ENCODE measurements at places on chromosomes 3 and 15. TPM values are rescaled to one million over a fixed set of nuclear protein-coding genes. Genes with fewer than 3 reads are reported as not detected.

GRCh38 chr3:63654211-63654610 lies 1.7 kb downstream of the SNTN start:
- no peak for DNase-seq

- DNase-seq: no peak
These were observed 535.6 kb upstream of the ALCAM start for GRCh38 chr3:104831071-104831470.

Gene GOLGA8T
- 0.35 TPM for polyA plus RNA-seq

Gene ISG20
- polyA plus RNA-seq: 1.2 TPM

GRCh38 chr3:185680231-185680630 lies 94.1 kb downstream of the SENP2 start:
- no peak for DNase-seq

Gene ADAMTS9
- polyA plus RNA-seq: 174 TPM

- DNase-seq: no peak
These were observed 6.1 kb downstream of the TBC1D21 start for GRCh38 chr15:73879426-73879825.

Gene POPDC2
- 7.7 TPM for polyA plus RNA-seq

DNA sequence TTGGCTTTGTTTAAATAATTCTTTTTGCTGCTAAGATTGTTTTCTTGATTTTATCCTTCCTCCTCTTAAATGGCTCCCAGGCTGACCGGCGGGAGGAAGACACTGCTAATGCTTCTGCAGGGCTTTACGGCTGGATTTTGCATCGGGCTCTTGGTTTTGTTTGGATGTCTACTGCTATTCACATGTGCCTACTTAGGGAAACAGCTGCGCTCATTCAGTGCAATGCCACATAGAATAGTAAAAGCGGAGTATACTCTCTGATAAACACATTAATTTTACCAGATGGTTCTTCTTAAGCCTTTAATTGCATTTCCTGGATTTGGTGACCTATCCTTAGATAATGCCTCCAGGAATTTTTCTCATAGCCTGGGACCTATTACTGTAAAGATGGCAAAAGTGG lies 146.6 kb downstream of the THSD4 start:
- no peak for DNase-seq

Gene COL6A5
- polyA plus RNA-seq: 0.07 TPM

- DNase-seq: no peak
These were observed 19.3 kb downstream of the SFMBT1 start for GRCh38 chr3:53026382-53027162.

DNA sequence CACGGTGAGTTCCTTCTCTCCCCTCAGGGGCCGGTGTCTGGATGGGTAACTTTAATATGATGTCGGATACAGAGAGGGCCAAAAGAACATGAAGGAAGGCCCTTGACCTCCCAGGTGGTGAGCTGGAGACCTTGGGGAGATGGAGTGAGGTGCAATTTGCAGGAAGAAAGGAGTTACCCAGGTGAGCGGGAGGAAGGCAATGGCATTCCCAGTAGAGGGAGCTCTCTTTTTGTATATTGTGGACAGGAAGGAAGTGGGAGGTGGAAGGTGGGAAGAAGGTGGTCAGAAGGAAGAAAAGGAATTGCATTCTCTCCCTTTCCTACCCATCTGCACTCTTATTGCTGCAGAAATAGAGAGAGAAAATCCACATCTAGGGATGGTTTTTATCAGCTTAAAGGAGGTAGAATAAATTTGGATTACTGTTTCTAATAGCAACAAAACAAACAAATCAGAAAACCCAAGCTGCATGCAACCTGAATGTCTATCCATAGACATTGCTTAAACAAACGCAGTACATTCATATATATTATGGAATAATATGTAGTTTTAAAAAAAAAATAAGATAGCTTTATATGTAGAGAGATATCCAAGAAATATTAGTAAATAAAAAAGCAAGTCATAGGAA lies 169.0 kb upstream of the TSC22D2 start:
- no peak for DNase-seq

GRCh38 chr3:163362151-163362550 lies 1716.1 kb downstream of the SI start:
- DNase-seq: no peak

DNA sequence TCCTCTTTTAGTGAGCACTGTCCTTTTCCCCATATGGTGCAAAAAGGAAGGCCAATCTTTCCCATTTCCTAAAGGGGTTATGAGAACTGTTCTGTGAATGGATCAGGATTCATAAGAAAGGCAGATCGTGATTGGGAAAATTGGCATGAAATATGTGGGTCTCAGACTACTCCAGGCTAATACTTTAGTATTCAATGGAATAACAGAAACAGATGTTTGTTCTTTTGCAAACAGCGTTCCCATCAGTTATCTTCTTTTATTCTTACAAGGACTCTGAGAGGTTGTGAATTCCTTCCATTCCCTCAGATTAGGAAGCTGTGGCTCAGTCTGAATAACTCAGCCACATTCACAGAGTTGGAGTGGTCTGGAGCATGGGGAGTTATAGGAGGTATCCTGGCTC lies 51.3 kb upstream of the MTMR10 start:
- no peak for DNase-seq

- no peak for DNase-seq
These were observed 17.1 kb downstream of the PAK2 start for GRCh38 chr3:196756732-196757131.

- no peak for DNase-seq
These were observed 12.6 kb downstream of the FAM107A start for GRCh38 chr3:58564456-58565160.

DNA sequence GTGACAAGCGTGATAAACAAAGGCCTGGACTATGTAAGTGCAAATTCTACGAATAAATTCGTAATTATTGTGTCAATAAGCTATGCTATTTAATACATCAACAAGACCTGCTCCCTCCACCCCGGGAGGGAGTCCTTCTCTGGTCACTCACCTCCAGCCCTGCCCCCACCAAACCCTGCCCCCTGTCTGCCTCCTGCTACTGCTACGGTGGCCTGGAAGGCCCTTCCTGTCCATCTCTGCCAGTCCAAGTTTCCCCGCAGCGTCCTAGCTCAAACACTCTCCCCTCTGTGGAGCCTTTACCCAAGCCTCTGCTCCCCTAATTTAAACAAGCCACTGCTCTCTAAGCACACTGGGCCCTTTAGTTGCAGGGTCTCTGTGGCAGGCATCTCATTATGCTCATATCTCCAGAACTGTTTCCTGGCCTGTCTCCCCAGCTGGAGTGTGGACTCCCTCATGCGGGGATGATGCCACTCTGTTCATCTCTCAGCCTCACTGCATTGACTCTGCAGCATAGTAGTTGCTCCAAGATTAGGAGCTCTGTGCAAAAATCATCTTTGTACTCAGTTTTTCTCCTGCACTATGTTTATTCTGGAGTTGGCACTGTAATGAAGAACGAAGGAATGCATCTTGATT lies 241.2 kb downstream of the NTRK3 start:
- no peak for DNase-seq

DNA sequence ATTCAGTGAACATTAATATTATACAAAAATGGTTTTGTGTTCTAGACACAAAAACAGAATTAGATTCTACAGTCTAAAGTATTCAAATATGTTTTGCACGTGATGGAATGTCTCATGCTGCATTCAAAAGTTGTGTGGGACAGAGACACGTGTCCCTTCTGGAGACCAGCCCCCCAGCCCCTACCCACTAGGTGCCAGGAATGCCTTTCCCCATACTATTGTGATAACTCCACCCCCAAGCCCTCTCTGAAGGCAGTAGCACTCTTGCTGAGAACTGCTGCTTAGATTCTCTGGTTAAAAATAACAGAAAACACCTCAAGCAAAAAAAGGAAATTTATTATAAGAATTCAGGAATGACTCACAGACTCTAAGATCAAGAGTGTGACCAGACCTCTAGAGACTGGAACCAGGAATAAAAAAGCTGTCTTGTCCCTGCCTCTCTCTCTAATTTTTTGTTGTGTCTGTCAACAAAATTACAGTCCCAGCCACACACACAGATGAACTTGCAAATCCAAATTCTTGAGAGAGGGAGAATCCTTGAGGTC lies 57.7 kb downstream of the PXYLP1 start:
- DNase-seq: no peak

GRCh38 chr3:108292450-108292849 lies 3.9 kb upstream of the HHLA2 start:
- DNase-seq: no peak

Gene DCUN1D1
- polyA plus RNA-seq: 62.2 TPM

DNA sequence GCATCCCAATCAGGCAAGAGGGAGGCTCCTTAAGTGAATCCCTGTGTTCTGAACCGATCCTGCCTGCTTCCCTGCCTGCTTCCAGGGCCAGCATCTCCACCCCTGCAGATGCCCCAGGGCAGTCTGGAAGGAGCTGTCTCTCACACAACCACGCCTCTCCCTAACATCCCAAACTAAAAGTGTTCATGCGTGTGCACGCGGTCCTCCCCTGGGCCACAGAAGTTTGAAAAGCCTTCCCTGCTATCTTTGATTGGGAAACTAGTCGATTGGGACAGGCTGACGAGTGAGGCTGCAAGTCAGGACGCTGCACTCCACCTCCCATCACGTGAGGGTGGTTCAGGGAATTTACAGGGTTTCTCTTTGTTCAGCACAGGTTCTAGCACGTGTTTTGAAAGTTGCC lies 340.9 kb upstream of the ICE2 start:
- no peak for DNase-seq

DNA sequence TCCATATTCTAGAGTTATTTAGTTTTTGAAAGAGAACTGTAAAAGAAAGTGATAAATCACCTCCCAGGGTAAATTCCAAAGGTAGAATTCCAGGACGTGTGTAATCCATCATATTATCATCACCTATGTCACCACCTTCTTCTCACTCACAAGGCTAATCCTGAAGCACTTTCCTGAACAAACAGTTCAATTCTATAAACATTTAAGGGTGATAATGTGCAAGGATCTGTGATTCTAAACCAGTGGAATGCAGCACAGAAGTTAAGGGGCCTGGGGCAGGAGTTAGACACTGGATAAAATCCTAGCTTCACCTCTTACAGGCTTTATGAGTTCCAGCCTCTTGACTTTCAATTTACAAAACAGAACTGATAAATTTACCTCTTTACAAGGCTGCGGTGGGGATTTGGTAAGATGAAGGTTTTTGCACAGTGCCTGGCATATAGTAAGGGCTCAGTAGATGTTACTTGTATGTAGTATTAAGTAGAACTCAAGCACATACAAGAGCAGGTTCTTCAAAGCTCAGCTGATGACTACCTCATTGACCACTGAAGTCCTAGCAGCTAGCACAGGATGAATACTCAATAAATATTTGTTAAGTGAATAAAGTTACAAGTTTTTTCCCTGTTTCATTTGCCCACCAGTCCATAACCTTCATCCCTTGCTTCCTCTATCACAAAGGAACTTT lies 47.3 kb upstream of the CCDC80 start:
- DNase-seq: no peak

DNA sequence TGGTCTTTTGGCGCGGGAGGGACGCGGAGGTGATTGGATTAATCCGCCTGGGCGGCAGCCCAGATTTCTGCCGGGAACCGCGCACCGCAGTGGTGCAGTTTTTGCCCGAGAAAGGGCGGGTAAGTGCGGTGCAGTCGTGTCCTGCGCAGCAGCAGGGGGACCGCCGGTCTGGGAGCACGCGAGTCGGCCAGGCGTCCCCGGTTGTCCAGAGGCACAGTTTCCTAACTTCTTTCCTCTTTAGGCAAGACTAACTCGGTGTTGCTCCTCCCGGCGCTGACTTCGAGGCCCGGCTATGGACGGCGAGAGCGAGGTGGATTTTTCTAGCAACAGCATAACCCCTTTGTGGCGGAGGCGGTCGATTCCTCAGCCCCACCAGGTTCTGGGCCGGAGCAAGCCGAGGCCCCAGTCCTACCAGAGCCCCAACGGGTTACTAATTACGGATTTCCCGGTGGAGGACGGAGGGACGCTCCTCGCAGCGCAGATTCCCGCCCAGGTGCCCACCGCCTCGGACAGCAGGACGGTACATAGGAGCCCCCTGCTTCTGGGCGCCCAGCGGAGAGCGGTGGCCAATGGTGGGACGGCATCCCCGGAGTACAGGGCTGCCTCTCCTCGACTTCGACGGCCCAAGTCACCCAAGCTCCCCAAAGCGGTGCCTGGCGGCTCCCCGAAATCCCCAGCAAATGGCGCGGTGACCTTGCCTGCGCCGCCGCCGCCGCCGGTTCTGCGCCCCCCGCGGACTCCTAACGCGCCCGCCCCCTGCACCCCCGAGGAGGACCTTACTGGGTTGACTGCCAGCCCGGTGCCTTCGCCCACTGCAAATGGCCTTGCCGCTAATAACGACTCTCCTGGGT lies 736 bp downstream of the ARHGEF26 start:
- DNase-seq: no peak

GRCh38 chr15:64845831-64846595 lies 4.3 kb downstream of the PLEKHO2 start:
- no peak for DNase-seq

Gene SCAANT1
- 1.0 TPM for polyA plus RNA-seq

DNA sequence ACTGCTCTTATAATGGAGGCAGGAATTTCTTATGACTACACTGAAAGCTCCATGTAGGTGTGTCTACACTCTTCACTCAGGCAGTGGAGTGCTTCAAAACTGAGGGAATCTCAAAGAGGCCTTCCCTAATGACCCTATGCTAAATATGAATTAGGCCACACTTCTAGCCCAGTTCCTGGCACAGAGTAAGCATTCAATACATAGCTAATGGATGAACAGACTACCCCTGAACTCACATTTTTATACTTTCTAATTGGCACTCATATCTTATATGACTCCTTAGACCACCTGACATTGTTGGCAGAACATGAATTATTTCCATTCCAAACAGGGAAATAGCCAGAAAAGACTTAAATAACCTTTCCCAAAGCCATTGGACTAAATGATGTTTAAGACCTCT lies 3.4 kb downstream of the RARRES1 start:
- DNase-seq: no peak

- no peak for DNase-seq
These were observed 38.0 kb upstream of the VILL start for GRCh38 chr3:37952564-37952963.

Gene GP9
- polyA plus RNA-seq: 0.47 TPM

- DNase-seq: no peak
These were observed 94.2 kb downstream of the NUP210 start for GRCh38 chr3:13325892-13326443.

Gene SAMMSON
- not detected for polyA plus RNA-seq

GRCh38 chr3:103218793-103219192 lies 784.0 kb downstream of the ZPLD1 start:
- DNase-seq: no peak

DNA sequence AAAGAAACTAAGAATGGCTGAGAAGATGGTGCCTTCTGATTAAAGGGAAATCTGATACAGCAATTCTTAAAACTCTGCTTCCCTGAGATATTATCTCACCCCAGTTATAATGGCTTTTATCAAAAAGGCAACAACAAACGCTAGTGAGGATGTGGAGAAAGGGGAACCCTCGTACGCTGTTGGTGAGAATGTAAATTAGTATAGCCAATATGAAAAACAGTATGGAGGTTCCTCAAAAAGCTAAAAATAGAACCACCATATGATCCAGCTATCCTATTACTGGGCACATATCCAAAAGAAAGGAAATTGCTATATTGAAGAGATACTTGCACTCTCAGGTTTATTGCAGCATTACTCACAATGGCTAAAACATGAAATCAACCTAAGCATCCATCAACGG lies 65.1 kb downstream of the GOLIM4 start:
- DNase-seq: no peak

GRCh38 chr3:20023623-20024405 lies 11.8 kb upstream of the PP2D1 start:
- no peak for DNase-seq
